ENCODE measurements at places on chromosomes 12 and 14.

- DNase-seq, result no peak
Observed at GRCh38 chr14:100297320-100298300, 8.6 kb downstream of the SLC25A29 start.

GRCh38 chr12:92547420-92547819 is 155.4 kb upstream of the PLEKHG7 start:
- DNase-seq, result no peak

GRCh38 chr12:54584128-54584527 is 4.3 kb downstream of the PPP1R1A start:
- DNase-seq, result no peak

GRCh38 chr12:102314821-102315220 is 117.2 kb upstream of the PMCH start:
- DNase-seq, result no peak

GRCh38 chr12:12561371-12562015 is 1.2 kb downstream of the DUSP16 start:
- no peak for DNase-seq

DNA sequence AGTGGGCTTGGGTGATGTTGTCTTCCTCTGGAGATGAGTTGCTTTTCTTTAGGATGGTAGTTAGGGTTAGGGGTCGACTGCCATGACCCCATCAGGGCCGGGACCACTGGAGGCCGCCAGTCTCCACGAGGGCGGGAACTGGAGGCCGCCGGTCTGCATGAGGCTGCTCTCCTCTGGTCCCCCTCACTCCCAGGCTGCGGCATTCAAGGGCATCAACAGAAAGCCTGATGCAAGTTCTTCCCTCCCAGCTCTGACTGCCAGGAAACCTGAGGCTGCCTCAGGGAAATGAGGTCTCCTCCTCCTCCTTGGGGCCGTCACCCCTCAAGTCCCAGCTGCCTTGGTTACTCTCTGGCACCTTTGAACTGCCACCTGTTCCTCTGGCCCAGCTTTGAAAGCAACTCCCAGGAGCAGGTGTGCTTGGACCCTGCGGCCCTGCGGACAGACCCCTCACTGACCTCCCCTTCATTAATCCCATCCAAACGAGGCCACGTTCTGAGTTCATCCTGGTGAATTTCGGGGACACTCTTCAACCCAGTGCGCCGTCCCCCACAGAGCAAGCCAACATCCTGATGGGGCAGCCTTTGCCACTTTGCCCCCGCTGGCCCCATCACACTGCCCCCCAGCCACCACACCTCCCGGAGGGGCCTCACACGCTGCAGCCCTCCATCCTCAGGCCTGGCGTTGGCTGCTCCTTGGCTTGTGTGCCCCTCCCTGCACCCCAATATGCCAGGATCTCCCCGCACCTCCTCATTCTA is 37.2 kb upstream of the FBRSL1 start:
- DNase-seq, result no peak

DNA sequence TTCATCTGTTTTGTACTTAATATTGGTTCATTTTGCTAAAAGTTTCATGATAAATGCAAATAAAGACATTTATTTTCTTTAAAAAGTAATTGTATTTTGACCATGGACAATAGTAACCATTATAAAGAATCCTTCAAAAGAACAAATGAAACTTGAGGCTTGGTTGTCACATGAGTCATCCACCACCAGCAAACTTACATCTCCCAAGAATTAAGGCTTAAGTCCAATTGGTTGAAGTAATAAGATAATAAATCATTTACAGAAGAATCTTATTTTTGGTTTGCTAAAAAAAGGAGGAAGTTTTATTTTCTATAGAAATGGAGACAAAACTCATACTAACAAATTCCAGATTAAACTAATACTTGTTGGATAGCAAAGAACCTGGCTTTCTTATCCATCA is 84.8 kb upstream of the KITLG start:
- DNase-seq, result no peak

DNA sequence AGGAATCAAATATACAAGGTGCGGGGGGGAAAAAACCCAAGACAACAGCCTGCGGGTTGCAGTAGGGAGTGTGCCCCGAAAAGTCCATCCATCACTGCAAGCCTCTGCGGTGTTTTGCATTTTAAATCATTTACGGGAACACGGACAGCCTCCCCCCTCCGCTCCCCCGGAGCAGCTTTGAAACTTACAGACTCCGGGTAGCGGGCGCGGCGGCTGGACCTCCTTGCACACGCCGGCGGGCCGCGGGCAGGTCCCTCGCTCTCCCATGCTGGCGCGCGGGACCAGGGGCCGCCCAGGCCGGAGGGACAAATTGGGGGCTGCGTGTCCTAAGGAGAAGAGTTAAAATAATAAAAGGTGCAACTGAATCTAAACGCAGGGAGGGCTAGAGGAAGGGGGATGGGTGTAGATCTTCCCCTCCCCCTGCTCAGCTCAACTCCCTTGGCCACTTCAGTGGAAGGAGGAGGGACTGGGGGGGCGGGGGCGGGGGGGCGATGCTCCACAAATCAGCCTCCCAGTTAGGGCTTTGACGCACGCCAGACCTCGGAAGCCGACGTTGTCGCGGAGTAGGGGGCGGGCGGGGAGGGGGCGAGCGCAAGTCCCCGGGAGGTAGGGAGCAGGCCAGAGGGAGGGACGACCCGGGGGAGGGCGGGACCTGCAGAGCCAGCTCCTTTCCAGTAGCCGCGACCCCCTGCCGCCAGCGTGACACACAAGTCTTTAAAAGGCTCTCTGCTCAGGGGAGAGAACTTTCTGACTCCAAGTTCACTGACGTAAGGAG is at the start of gene KCNJ8:
KCNJ8 (minus strand) TSS at position 349 of the 775 bp plus-strand sequence. CDS start 1,090 bp downstream, outside the sequence.
- no peak for DNase-seq

- DNase-seq, result no peak
Observed at GRCh38 chr14:90632451-90632850, 183.8 kb downstream of the TTC7B start.

- DNase-seq, result no peak
Observed at GRCh38 chr12:51242120-51242519, 3.5 kb downstream of the DAZAP2 start.
